ENCODE measurements at places on chromosomes 12 and 14.

GRCh38 chr12:47361389-47362021 is 281.7 kb upstream of the AMIGO2 start:
- DNase-seq = no peak

- DNase-seq = no peak
These were observed 32.2 kb downstream of the SH2B3 start for GRCh38 chr12:111437816-111438454.

- no peak for DNase-seq
These were observed 23.7 kb downstream of the PLXNC1 start for GRCh38 chr12:94172031-94172430.

- DNase-seq = no peak
These were observed 5.0 kb upstream of the RAB21 start for GRCh38 chr12:71749666-71750065.

DNA sequence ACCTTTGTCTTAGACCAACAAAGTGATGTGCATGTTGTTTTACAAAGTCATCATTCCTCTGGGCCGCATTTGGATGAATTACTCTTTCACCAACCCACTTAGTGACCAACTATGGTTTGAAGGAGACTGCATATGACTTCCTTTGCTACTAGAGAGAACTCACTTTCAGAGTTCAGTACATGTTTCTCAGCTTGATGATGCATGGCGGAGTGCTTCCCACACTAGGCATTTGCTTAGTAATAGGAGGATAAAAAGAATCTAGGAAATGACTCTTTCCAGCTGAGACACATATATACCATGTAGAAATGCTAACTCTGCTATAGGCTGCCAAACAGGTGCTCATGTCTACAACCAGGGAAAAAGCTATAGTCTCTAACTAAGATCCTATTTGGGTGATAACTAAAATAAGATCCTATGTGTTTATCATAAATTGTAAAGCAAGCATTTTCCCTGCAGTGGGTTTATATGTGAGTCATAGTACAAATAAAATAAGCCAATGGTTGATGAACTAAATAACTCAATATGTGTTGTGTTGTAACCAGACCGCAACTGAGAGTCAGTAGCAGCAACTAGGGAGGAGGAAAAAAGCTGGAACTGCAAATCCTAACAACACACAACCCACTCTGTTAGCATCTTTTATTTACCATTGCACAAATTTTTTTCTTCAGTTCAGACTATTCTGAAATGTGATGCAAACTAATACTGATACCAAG is 87.2 kb downstream of the TSPAN8 start:
- no peak for DNase-seq

GRCh38 chr12:47707355-47707754 is 1.5 kb upstream of the RPAP3 start:
- DNase-seq = no peak

DNA sequence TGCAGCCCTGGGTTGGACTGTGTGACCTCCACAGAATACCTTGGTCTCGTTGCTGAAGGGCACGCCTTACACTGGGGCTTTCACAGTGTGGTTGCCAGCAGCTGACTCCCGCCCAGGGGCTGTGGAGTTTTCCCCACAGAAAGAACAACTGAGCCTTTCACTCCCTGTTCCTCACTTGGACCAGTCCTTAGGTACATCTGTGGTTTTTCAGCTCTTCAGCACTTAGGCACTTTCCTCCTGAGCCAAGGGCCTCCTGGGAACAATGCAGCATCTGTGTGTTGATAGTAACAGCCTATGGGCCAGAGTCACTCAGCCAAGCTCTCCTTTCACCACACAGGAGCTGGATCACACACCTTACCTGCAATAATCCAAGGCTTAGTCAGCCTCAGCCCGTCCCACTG is 25.0 kb downstream of the ERP27 start:
- DNase-seq = no peak

GRCh38 chr12:69239352-69239921 is at the start of gene CPSF6:
CPSF6 (plus strand) TSS chr12:69239569; CDS start chr12:69239647, 78 bp downstream.
- DNase-seq = peak; percentile 59

DNA sequence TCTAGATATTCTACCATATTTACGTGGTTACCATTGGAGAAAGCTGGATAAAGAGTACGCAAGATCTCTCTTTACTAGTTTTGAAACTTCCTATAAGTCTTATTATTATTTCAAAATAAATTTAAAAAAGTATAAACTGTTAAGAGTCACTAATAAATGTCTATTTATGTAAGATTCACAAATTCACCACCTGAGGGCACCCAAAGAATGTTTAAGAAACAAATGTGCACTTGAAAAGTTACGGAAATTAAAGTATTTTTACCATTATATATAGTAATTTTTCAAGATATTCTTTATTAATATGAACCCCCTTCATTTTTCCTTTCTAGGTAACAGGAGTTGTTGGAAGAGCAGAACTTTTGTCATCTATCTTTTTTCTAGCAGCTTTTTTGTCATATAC is 11.9 kb downstream of the TMTC3 start:
- DNase-seq = no peak

DNA sequence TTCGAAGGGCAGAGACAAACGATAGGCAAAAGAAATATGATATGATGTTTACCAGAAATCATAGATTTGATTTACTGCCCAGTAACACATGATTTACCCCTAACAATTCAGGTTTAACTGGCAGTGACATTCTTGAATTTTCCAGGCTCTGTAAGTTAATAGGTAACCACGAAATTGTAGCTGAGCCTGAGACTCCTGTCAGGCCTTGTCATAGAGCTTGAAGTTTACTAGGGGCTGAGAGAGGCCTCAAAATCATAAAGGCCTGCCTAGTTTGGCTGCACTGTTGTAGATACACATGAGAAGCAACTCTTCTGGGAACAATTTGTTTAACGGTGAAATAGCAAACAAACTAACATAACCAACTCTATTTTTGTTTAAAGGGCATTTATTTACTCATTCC is 3.3 kb downstream of the ERP27 start:
- no peak for DNase-seq

DNA sequence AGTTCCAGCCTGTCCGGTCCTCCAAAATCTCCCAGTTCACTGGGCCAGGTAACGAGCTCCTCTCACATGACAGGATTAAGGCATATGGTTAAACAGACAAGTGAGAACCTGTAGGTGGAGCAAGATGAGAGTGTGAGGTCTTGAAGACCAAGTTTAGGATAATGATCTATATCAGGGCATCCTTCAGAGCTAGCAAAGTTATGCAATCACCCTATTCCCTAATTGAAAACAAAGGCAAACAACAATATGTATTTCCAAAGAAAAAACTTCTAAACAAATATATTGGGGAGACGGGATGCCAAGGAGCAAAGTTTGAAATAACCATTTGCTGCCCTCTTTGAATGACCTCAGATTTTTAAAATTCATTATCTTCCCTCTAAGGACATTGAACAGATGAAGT is 571.2 kb downstream of the BCL11B start:
- no peak for DNase-seq

- DNase-seq = no peak
These were observed 3.2 kb downstream of the IPO8 start for GRCh38 chr12:30692470-30692869.

- DNase-seq = no peak
These were observed 46.8 kb downstream of the PRKCH start for GRCh38 chr14:61368114-61368710.

DNA sequence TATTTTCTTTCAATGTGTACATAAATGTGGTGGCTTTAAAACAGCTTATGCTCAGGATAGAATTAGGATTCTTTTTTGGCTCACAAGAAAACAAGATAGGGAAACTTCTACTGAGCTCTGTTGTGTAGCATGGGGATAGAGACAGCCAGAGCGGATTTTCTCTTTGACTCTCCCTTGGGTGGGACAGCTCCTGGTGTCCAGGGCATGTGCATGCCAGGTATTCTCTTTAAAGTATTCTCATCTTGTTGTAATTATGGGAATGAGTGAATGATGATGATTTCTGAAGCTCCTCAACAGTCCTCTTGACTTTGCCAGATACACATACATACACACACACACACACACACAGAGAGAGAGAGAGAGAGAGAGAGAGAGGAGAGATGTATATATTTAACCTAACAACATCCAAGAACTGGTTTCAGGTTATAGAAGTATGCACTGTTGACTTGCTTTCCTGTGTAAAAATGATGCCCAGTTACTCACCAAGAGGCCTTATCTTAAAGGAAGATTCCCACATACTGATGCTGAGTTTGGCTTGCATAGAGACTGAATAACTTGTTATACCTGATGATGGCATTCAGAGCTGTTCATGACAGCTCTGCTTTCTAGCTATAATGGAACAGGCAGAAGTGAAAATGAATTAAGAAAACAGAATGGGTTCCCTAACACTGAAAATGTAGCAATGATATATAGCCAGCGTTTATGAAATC is 387.5 kb downstream of the EGLN3 start:
- no peak for DNase-seq

- no peak for DNase-seq
These were observed 350.3 kb downstream of the GXYLT1 start for GRCh38 chr12:41794336-41794735.

DNA sequence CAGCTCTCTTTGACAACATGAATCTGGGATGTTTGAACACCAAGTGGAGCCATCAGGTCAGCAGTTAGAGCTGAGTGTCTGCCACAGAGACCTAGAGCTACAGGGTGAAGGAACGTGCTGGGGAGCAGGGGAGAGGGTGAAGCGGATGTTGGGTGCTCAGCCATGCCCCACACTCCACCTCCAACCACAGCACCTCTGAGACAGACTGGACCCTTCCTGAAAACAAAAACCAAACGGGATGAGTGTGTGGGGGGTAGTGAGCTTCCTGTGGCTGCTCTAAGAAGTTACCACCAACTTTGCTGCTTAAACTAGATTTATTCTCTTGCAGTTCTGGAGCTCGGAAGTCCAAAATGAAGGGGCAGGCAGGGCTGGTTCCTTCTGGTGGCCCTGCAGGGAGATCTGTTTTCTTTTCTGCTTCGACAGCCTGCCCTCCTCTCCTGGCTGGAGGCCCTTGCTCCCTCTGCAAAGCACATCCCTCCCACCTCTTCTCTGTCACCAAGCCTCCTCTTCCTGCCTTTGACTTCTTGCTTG is 5.6 kb upstream of the GOLGA3 start:
- no peak for DNase-seq

- no peak for DNase-seq
These were observed 233.4 kb downstream of the MSRB3 start for GRCh38 chr12:65511912-65512311.

DNA sequence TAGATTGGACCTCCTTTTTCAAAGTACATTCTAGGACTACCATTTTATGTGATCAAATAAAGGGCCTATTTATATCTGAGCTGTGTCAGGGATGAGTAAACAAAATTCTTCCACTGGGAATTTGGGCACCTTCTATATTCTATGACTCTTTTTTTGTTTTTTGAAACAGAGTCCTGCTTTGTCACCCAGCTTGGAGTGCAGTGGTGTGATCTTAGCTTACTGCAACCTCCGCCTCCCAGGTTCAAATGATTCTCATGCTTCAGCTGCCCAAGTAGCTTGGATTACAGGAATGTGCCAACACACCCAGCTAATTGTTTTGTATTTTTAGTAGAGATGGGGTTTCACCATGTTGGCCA is 64.8 kb downstream of the DRAM1 start:
- no peak for DNase-seq

DNA sequence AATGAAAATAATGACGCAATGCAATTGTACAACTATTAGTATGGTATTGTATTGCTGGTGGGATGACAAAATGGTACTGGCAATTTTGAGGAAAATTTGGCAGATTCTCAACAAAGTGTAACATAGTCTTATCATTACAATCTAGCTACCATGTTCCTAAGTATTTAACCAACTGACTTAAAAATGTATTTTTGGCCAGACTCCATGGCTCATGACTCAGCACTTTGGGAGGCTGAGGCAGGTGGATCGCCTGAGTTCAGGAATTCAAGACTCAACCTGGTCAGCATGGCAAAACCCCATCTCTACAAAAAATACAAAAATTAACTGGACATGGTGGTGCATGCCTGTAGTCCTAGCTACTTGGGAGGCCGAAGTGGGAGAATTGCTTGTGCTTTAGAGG is 1409.5 kb downstream of the AACS start:
- no peak for DNase-seq

DNA sequence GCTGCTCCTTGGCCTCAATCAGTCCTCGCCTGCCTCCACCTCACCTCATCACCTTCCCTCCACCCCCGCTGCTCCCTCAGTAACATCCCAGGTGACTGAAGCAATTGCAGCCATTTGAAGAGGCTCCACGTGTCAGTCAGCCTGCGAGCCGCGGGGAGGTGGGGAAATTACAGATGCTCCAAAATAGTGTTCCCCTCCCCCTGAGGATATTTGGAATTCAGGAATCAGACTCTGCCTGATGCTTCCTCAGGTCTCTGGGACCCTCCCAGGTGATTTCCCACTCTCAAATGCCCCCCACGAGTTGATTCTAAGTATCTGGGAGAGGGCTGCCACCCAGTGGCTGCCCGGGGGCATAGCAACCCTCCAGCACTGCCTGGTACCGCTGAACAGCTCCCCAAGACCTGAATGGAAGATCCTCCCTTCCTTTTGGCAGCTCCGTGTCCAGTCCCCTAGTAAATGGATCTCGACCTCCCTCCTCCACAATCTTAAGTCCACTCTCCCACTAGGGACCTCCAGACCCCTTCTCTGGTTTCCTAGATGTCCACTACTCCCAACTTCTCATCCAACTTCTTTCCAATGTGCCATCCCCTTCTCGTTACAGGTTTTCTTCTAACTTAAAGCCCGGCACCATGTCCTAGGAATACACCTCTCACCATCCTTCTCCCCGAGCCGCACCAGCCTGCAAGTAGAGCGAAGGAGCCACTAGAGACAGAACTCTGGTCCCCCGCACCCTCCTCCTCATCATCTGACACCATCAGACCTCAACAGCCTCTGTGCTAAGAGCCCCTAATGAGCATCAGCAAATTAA is 1.4 kb upstream of the ASIC1 start:
- DNase-seq = peak; percentile 28

DNA sequence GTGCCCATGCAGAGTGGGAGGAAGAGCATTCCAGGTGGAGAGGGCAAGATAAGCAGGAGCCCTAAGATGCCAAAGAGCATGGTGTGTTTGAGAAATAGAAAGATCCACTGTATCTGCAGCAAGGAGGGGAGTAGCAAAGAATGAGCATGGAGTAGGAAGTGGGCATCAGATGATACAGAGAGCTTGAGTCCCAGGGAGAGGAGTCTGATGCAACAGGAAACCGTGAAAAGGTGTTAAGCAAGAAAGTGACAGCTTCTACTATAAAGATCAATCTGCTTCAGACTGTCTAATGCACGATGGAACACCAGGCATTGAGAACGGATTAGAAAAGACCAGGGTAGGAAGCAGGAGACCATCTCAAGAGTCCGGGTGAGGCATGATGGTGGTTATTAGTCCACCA is 12.3 kb upstream of the GPRC5D start:
- DNase-seq = no peak

DNA sequence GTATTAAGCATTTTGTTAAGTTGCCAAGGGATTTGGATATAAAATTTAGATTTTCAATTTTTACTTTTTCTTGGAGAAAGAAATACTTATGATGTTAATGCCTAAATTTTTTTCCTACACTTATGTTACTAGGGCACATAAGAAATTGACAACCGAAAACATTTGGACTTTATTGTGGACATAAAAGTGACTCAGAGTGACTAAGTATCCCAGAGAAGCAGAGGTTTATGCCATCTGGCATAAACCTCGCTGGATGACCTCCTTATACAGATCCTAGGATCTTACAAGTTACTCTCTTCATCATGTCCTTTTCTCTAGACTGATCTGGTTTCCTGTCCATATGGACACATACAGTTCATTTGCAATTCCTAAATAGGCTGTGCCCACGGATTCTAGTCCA is 89.8 kb downstream of the RERG start:
- DNase-seq = no peak

GRCh38 chr12:94791933-94792332 is 141.6 kb upstream of the TMCC3 start:
- DNase-seq = no peak
